NCI-H226 (cell line): ENCODE measurements at places on chromosomes 6 and 20.

- no peak for DNase-seq
These were observed 115.9 kb upstream of the NRSN1 start for GRCh38 chr6:24010133-24010532.

DNA sequence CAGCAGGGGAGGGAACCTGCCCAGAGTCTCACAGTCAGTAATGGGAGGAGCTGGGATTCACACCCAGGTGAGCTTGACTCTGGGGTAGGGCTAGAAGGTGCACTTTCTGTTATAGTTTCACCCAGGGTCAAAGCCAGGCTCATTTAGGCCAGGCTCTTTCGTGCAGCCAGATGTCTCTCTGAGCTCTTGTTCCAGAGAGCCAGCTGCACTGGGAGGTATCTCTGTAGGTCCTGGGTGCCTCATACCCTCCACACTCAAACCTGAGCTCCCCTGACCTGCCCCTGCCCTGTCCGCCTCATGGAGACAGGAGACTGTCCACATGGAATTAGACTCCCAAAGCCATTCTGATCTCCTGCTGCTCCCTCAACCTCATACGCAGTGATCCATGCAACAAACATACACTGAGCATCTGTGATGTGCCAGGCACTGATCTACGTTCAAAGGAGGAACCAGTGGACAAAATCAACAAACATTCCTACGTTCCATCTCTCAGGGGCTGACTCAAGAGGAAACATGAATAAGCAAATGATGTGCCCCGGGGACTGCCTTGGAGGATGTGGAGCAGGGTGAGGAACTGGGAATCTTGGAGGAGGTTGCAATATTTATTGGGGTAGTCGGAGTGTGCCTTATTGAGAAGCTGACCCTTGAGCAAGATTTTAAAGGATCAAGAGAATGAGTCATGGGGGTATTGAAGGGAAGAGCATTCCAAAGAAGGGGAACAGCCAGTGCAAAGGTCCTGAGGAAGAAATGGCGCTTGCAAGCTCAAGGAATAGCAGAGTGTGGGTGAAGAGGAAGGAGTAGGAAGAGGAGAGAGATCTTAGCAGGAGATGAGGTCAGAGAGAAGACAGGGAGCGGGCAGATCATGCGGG is 71.3 kb upstream of the TOX2 start:
- DNase-seq: peak; percentile 94

DNA sequence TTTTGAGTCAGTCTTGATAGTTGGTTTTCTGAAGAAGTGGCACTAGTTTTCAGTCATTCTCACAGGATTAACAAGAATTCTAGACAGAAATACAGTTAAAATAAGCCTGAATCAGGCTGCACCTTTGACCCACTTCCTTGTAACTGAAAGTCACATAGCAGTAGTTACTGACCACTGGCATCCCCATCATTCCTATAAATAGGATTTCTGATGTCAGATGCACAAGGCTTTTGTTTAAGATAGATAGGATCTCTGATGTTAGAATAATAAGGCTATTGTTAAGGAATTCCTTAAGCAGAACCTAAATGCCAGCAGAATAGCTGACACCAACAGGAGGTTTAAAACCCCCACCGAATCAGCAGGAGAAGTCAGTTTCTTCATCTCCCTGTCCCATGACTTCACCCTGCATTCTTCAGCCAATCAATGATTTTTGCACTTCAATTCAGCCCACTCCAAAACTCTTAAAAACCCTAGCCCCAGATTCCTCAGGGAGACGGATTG is 30.6 kb upstream of the ZBTB24 start:
- no peak for DNase-seq

- DNase-seq: no peak
These were observed 14.6 kb downstream of the SYNJ2 start for GRCh38 chr6:157996201-157996712.

GRCh38 chr6:132144456-132144855 is 193.3 kb upstream of the CCN2 start:
- no peak for DNase-seq

GRCh38 chr20:63740070-63740626 is 572 bp downstream of the SLC2A4RG start:
- peak; percentile 28 for DNase-seq

DNA sequence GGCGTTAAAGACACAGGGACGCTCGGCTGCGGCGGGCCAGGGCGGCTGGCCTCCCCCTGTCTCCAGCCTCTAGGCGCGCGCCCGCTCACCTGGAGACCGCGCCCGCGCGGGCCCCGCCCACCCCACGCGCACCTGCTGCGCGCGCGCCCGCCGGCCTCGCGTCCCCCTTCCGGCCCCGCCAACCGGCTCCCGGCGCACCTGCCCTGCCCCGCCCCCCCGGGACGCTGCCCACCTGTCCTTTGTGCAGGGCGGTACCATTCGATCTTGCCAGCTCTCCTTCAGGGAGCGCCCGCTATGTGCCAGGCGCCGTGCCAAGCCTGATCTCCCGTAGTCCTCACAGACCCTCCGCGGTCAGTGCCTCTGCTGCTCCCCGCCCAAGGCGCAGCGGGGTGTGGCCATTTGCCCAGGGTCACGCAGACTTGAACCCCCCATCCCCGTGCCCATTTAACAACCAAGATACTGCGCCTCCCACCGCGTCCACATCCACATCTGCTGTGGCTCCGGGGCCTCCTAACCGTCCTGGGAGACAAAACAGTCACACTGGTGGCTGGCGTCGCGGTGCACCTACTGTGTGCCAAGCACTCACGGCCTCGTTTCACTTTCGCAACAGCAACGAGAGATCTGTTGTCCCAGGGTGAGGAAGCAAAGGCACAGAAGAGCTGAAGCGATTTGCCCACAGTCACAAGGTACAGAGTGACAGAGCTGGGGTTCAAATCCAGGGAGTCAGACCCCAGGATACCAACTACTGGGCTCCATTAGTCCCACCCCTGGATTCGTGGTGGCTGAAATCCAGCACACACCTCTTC is 48.1 kb downstream of the NOL4L start:
- peak; percentile 59 for DNase-seq

DNA sequence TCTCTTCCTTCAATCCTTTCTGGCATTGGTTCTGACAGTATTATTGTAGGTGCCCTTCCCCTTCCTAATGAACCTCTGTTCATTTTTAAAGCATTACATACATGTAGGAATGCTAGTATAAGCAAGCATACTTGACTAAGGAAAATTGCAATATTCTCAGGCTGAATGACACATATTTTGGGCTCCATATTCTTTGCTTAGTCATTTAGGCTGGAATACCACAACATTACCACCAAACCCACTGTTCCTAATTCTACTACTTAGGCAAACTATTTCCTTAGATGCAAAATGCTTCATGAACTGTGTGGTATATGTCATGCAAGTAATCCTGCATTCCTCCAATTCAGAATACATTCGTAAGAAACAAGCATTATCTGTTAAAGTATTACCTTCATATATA is 113.9 kb downstream of the PRDM1 start:
- peak; percentile 61 for DNase-seq

DNA sequence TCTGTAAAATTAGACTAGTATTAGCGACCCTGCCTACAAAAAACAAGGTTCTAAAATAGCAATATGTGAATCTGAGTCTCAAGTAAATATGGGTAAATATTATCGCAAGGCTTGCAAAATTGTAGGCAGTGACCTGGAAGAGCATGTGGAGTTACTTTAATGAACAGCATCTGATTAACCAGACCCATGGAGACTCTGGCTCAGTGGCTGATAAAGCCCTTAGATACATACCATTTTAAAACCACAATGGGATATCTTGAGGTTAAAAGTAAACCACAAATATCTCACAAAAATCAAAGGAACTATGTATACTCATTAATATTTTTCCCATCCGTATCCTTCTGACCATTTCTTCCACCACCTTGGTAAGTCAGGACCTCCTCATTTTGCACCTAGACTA is 187.0 kb downstream of the MTFR2 start:
- DNase-seq: peak; percentile 38

GRCh38 chr6:63941747-63942470 is 306.3 kb downstream of the PHF3 start:
- DNase-seq: no peak

DNA sequence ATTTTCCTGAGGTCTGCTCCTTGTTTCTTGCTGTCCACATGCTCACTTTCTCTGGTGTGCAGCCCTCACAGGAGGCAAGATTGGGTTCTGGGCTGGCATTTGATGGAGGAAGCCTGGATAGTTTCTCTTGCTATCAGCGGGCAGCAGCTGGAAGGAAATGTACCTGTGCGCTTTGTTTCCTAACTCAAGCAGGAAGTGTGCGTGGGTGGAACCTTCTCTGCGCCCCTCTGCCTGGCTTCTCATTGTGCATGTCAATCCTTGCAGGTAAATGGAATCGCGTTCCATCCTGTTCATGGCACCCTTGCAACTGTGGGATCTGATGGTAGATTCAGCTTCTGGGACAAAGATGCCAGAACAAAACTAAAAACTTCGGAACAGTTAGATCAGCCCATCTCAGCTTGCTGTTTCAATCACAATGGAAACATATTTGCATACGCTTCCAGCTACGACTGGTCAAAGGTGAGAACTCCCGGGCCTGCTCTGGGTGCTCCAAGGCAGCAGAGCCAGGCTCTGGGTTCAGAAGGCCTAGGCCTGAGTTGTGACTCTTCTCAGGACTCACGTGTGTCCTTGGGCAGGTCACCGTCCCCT is 16.8 kb upstream of the RBM38 start:
- no peak for DNase-seq

- peak; percentile 21 for DNase-seq
These were observed 294.2 kb upstream of the JARID2 start for GRCh38 chr6:14951704-14952103.

GRCh38 chr20:46375771-46376170 is 30.6 kb downstream of the ELMO2 start:
- DNase-seq: peak; percentile 49

DNA sequence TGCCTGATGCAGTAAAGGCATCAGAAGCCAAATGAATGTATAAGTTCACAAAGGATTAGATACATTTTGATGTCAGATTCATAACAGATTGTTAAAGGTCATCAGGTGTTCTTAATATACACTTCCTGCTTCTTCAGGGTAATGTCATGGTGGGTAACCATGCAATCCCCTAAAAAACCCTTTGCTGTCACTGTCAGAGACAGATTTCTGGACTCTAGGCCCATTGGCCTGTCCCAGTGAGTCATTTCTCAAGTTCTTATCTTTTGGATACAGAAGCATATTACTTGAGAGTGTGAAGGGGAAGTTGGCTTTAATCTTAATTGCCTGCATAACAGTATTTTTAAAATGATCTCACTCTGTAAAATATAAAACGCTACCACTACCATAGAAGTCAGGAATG is 895.6 kb upstream of the MAP3K7 start:
- DNase-seq: peak; percentile 26

DNA sequence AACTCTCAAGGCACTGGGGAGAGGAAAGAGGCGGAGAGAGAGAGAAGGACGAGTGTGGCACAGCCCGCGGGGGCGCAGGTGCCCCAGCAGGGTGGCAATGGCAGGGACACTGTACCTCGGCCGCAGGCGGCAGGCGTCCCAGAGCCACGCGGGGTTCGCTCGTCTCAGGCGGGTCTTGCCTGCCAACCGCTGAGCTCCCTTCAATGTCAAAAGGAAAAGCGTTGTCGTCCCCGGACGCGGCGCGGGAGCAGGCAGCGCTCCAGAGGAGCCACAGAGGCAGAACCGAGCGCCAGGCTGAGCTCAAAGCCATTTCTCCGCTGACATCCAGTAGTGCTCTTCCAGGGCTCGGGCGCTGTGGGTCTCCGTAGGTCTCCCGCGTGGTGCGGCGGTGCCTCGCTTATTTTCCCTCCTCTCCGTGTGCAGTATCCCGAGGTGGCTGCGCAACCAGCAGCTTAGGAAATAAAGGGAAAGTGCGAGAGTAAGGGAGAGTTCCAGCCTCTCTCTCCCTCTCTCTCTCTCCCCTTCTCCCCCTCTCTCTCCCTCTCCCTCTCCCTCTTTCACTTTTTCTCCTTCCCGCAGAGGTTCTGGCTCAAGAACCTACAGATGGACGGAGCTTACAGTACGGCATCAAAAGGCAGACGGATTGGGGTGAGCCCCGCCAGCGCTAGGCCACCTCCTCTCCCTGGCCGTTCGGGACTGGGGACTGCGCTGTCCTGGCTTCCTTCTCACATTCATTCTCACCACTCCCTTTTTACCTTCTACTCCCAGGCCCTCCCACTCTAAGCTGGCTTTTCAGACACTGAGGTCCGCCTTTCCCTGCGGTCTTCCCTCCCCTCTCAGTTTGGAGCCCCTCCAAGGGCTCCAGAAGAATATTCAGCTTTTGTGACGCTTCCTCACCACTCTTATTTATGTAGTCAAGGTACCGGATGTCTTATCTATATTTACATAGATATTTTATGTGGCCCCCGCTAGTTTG is at the start of gene LAMA4:
Gene LAMA4, minus strand, starts transcription at position 727 of the 976 bp plus-strand sequence. Its CDS starts 417 bp downstream, at position 310.
- DNase-seq: peak; percentile 72

DNA sequence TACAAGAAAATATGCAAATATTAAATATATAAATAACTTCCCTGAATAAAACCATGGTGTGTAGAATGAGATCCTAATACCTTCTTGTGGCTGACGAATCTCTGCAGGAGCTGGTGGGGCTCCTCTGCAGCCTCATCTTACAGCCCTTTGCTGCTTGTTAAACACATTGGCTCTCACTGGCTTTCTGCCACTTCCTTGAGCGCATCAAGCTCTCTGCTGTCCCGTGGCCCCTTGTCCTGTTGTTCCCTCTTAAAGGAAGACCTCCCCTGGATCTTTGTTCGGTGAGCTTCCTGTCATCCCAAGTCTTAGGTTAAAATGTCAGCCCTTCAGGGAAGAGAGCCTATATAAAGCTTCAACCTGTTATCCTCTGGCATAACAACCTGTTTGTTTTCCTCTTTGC is 519.6 kb downstream of the DOK5 start:
- no peak for DNase-seq

GRCh38 chr6:85675030-85675819 is 32.5 kb upstream of the SYNCRIP start:
- DNase-seq: peak; percentile 43

DNA sequence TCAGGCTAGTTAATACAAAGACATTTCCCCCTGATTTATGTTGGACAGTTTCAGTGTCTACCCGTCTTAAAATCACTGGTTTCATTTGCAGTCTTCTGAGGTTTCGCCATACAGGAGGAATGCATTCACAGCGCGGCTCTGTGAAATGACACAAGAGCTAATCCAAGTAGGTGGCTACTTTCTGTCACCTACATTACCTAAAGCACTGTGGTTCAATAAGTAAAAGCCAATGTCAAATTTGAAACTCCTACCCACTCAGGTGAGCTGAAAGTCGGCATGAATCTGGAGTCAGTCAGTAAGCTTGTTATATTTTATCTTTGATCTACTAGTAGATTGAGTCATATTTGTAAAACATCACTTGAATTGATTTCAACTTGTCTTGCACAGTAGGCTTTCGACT is 370.8 kb downstream of the LAMA2 start:
- DNase-seq: no peak

GRCh38 chr6:158061709-158062461 is 80.2 kb downstream of the SYNJ2 start:
- no peak for DNase-seq

- DNase-seq: no peak
These were observed 122.1 kb downstream of the TTLL2 start for GRCh38 chr6:167446971-167447370.

- peak; percentile 9 for DNase-seq
These were observed at the start of gene FAXC for GRCh38 chr6:99349171-99350141. FAXC (minus strand) TSS chr6:99349674; CDS start chr6:99349372, 302 bp downstream.

GRCh38 chr6:38131527-38131965 is 312.0 kb downstream of the ZFAND3 start:
- peak; percentile 77 for DNase-seq
